ENCODE measurements at places on chromosomes 5 and 9. TPM values are rescaled to one million over a fixed set of nuclear protein-coding genes. Genes with fewer than 3 reads are reported as not detected.

DNA sequence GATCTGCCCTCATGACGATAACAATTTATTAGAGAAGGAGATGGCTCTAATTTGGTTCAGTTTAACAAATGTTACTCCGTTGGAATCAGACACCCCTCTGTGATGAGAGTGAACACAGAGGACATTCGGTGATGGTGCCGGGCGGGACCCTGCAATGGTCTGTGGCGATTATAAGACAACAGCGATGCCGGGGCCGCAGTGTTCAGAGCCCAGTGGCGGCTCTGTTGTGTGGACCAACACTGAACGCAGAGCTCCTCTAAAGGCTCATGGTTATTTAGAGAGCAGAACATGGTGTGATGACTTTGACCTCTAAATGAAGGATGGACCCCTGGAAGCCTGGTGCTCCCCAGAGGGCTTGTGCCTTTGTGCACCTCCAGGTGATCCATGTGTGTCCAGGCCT lies 21.2 kb downstream of the UBE2QL1 start:
- no peak for DNase-seq
- no peaks in the 10 kb centered on the region for H3K4me1 ChIP-seq
- H3K36me3 ChIP-seq, result no peaks in the 10 kb centered on the region
- H3K27ac ChIP-seq, result no peak overlapping the region

DNA sequence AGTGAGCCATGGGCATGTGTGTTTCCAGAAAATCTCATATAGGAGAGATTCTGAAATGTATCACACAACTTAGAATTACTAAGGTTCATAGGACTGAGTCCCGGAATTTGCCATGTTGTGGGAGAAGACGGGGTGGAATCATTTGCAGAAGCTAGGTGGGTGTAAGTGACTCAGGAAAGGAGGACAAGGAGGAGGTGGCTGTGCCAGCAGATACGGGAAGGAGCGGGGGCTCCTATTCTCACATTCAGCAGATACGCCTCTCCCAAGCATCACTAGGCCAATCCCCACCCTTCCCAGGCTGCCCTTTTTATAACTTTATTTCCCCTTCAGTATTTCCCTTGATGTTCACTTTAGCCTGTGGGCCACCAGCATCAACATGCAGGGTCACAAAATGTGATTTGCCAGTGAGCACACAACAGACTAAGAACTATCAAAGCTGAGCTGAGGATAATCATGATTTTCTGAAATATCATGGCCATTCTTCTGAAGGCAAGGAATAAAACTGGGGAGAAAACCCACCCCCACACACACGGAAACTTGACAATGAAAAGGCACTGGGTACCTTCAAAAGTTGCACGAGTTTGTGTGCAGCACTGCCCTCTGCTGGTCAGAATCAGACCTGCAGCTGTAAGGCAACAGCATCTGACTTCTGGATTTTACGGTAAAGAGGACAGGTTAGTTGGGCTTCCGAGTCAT lies 133.2 kb downstream of the MTX3 start:
- no peaks in the 10 kb centered on the region for H3K36me3 ChIP-seq
- DNase-seq, result peak; percentile 67
- no peak overlapping the region for H3K4me3 ChIP-seq
- H3K27ac ChIP-seq, result no peak overlapping the region

GRCh38 chr9:123003466-123003865 lies 30.0 kb upstream of the GPR21 start:
- no peak overlapping the region for H3K4me3 ChIP-seq
- H3K36me3 ChIP-seq, result peaks cover 57% of the 10 kb centered on the region
- H3K27me3 ChIP-seq, result no peaks in the 10 kb centered on the region
- no peak overlapping the region for H3K27ac ChIP-seq

DNA sequence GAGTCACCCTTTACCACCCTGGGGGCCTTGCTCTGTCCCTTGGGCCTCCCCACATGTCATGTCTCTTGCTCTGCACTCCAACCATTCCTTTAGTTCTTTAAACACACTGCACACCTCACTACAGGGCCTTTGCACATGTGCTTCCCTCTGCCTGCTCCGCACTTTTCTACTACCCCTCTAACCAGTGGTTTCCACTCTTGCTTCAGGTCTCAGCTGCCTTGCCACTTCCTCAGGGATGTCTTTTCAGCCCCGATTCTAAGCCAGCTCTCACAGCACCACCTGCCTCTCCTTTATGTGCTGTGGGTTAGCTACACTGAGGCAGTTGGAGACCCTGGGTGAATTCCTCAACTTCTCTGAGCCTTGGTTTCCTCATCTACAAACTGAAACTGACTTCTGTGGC lies 34.6 kb upstream of the GABBR2 start:
- no peak overlapping the region for H3K4me3 ChIP-seq
- peaks cover 23% of the 10 kb centered on the region for H3K36me3 ChIP-seq
- H3K27me3 ChIP-seq, result no peaks in the 10 kb centered on the region
- H3K4me1 ChIP-seq, result no peaks in the 10 kb centered on the region

DNA sequence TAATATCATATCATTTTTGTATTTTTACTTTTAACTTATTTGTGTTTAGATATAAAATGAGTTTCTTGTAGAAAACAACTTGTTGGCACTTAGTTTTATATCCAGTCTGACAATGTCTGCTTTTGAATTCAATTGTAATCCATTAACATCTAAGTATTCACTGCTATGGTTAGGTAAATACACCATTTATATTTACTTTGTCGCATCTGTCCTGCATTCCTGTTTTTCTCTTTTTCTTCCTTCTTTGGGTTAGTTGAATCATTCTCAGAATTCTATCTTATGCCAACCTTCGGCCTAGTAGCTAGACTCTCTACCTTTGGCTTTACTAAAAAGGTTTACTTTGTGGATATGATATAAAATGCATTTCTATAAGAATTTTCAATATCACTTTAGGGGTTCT lies 107.6 kb downstream of the PLCXD3 start:
- no peaks in the 10 kb centered on the region for H3K27me3 ChIP-seq
- H3K4me3 ChIP-seq, result no peak overlapping the region
- H3K27ac ChIP-seq, result no peak overlapping the region
- no peak for DNase-seq
- H3K4me1 ChIP-seq, result no peaks in the 10 kb centered on the region

The ZNF883 gene
- total RNA-seq, result 0.89 TPM

DNA sequence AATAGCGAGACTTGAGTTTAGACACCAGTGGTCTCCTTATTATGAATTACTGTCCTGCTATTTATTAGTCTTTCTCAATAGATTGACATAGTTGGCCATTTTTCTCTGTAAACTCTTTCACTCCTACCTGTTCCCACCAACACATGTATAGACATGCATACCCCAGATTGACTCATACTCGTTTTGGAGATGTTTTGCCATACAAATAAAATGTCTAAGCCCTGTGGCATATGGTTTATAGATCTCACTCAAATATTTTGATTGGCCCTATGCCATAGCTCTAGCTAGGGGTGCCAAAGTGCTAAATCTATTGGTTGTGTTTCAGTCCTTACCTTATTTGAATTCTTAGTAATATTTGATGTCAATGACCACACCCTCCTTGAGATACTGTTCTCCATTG lies 42.3 kb downstream of the CAMK4 start:
- no peaks in the 10 kb centered on the region for H3K4me1 ChIP-seq
- H3K27me3 ChIP-seq, result no peaks in the 10 kb centered on the region
- H3K36me3 ChIP-seq, result no peaks in the 10 kb centered on the region
- no peak overlapping the region for H3K27ac ChIP-seq
- DNase-seq, result no peak

DNA sequence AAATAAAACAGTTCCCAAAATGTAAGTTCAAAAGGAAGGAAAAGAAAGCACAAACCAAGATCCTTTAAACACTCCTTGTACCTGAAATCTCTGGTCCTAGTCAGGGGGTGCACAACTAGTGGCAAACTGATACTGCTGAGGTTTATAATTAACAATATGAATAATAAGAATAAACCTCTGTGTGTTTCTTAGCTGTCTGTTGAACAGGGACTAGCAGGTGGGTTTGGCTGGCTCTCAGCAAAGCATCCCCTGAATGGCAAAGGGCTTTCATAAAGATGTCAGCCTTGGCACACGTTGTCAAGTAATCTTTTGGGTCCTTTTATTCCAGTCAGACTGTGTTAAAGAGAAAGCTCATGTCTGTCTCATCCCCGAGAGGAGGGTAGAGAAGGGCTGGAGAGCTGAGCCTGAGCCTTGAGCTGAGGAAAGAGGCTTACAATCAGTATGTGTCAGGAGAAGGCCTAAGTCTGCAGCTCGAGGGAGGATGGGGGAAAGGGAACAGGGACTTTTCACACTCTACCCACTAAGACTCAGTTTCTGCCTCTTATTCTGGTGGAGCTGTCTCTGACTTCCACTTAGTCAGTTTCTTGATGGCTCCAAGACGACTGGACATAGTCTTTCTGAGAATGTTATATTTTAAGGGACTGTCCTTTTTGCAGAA lies 123.0 kb downstream of the GALNT10 start:
- H3K27me3 ChIP-seq, result no peaks in the 10 kb centered on the region
- DNase-seq, result no peak
- no peak overlapping the region for H3K4me3 ChIP-seq
- no peaks in the 10 kb centered on the region for H3K36me3 ChIP-seq

The GRXCR2 gene
- not detected for total RNA-seq

DNA sequence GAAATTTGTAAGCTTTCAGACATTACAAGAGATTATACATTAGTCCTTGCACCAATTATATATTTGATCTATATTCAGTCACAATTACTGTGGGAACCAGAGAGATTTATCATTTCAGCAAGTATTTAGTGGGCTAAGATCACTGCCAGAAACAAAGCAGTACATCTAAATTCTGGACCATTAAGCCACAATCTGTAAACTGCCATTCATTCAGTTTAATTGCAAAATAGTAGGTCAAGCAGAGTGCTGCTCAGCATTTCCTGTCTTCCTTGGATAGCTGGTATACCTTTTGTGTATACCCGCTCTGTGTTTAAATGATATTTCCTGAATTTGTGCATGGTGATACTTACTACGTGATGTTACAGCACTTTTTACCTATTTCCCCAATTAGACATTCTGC lies 42.6 kb downstream of the CDH10 start:
- no peaks in the 10 kb centered on the region for H3K4me1 ChIP-seq
- H3K27ac ChIP-seq, result no peak overlapping the region
- no peaks in the 10 kb centered on the region for H3K36me3 ChIP-seq
- H3K4me3 ChIP-seq, result no peak overlapping the region
- DNase-seq, result no peak
- no peaks in the 10 kb centered on the region for H3K27me3 ChIP-seq

The OR1J2 gene
- total RNA-seq, result not detected

The PCDHGA3 gene
- total RNA-seq, result 1.8 TPM

GRCh38 chr9:109940561-109940960 lies 160.6 kb downstream of the PALM2AKAP2 start:
- no peak overlapping the region for H3K4me3 ChIP-seq
- H3K27me3 ChIP-seq, result no peaks in the 10 kb centered on the region
- no peaks in the 10 kb centered on the region for H3K36me3 ChIP-seq
- no peaks in the 10 kb centered on the region for H3K4me1 ChIP-seq

- H3K36me3 ChIP-seq, result no peaks in the 10 kb centered on the region
- no peak overlapping the region for H3K27ac ChIP-seq
- peaks cover 29% of the 10 kb centered on the region for H3K4me1 ChIP-seq
- H3K4me3 ChIP-seq, result no peak overlapping the region
- peaks cover 73% of the 10 kb centered on the region for H3K27me3 ChIP-seq
Observed at GRCh38 chr9:132167192-132167591, 5.3 kb downstream of the NTNG2 start.

- no peaks in the 10 kb centered on the region for H3K27me3 ChIP-seq
- no peak for DNase-seq
- no peak overlapping the region for H3K4me3 ChIP-seq
- H3K36me3 ChIP-seq, result no peaks in the 10 kb centered on the region
- H3K27ac ChIP-seq, result no peak overlapping the region
Observed at GRCh38 chr5:163894645-163895044, 389.2 kb downstream of the MAT2B start.

DNA sequence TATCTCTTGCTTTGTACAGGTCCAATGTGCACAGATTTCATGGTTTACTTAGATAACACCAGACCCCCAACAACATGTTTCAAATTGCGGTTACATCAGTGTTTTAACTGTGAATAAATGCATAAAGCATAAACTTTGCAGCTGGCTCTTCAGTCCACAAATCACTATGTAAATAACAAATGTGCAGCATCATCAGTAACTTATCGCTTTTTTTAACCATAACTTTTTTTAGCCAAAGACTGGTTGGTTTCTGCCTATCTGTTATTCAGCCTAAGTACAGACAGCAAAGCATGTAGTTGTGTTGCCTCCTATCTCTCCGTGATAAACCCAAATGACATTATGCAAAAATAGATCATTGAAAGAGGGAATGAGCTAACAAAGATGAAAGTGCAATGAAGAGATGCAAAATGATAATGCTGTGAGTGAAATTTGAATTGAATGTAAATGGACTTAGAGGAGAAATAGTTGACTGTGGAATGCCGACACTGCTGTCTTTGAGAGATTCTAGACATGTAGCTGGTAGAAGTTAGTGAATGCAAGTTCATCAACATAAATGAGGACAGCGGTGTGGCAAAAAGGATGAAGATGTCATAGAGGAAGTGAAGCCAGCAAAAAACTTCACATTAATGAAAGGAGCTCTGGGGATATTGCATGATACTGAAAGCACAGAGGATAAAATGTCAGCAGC lies 108.8 kb downstream of the PDE8B start:
- DNase-seq, result no peak
- H3K27me3 ChIP-seq, result no peaks in the 10 kb centered on the region

GRCh38 chr9:121675969-121676822 lies 24.8 kb downstream of the DAB2IP start:
- H3K4me1 ChIP-seq, result peaks cover 7% of the 10 kb centered on the region
- H3K36me3 ChIP-seq, result peaks cover 6% of the 10 kb centered on the region
- DNase-seq, result peak; percentile 39
- H3K27me3 ChIP-seq, result no peaks in the 10 kb centered on the region
- H3K27ac ChIP-seq, result no peak overlapping the region

DNA sequence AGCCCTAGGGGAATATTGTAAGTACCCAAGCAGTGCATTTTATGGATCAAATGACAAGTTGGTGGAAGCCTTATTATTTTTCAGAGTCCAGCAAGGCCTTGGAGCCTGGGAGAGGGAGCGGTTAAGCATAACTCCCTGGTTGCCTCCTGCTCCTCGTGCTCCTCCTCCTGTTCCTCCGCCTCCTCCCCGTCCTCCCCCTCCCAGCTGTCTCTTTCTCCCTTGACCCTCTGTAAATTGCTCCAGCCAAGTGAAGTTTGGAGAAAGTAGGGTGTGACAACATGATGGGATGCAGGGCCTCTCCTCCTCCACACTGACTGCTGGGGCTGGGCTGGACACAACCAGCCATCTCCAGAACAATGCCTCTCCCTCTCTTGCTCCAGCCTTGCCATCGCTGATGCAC lies 586.9 kb downstream of the CCDC171 start:
- no peaks in the 10 kb centered on the region for H3K36me3 ChIP-seq
- no peaks in the 10 kb centered on the region for H3K4me1 ChIP-seq
- H3K4me3 ChIP-seq, result no peak overlapping the region
- no peak overlapping the region for H3K27ac ChIP-seq
- H3K27me3 ChIP-seq, result no peaks in the 10 kb centered on the region
- DNase-seq, result no peak

DNA sequence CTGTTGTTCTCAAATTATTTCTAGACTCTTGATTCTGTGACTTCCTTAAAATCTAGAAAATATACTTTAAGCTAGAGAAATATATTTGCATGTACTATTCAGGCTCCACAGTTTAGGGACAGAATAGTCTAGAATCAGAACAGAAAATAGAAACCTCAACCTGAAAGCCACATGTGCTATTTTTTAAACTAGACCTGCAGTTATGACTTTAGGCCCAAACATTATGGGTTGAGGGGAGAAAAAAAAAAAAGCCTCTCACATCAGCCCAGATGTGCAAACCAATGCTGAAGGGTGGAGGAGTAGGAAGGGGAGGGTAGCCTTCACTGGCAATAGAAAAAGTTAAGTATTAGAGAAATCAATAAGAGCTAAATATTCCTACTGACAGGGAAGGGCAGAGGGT lies 35.7 kb downstream of the ELL2 start:
- no peak overlapping the region for H3K27ac ChIP-seq
- no peak overlapping the region for H3K4me3 ChIP-seq
- DNase-seq, result no peak
- H3K36me3 ChIP-seq, result no peaks in the 10 kb centered on the region
- H3K27me3 ChIP-seq, result no peaks in the 10 kb centered on the region
- H3K4me1 ChIP-seq, result peaks cover 41% of the 10 kb centered on the region

Data from lower lobe of right lung (tissue), 2 donors.